ENCODE measurements at places on chromosomes 6 and 20.
A peak's percentile ranks its signal among the peaks of the same experiment; 100 is the strongest.

GRCh38 chr6:13624871-13625288, 9.7 kb downstream of the NOL7 start:
- DNase-seq = no peak

GRCh38 chr20:10832141-10832540, 158.3 kb upstream of the JAG1 start:
- DNase-seq = no peak

DNA sequence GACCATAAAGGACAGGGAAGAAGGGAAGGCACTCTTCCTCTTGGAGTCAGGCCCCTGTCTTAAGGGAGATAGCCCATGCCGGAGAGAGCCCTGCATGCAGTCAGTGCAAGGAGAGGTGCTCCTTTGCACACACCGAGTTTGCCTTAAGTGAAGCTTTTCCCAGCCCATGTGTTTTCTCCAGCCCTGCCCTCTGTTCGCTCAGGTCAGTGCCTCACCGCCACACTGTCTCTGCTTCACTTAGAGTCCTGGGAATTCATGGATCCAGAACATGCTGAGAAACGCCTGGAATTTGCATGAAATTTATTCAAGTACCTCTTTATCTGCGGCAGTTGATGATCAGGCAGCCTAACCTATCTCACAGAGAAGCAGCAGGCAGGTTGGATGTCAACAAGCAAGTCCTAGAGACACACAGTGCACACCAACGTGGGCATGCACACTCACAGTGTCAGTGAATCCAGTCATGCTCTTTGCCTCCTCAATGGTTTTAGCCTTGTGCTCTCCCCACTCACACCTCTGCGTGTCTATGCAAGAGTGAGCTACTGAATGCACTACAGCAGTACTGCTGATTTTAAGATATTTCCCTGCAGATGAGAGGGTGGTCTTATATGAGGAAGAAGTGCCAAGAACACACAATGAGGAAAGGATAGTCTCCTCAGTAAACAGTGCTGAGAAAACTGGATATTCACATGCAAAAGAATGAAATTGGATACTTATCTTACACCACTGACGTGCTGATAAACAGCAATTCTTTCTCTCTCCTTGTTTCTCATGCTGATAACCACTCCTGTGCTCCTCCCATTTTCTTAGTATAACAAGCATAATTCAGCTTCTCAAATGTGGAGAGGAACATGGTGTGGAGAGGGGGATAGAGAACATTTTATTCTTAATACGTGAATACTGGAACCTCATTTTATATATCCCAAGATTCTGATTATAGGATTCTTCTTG, 295.1 kb upstream of the CDYL start:
- DNase-seq = no peak

DNA sequence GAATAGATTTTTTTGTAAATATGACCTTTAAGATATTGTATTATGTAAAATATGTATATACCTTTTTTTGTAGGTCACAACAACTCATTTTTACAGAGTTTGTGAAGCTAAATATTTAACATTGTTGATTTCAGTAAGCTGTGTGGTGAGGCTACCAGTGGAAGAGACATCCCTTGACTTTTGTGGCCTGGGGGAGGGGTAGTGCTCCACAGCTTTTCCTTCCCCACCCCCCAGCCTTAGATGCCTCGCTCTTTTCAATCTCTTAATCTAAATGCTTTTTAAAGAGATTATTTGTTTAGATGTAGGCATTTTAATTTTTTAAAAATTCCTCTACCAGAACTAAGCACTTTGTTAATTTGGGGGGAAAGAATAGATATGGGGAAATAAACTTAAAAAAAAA, 130.9 kb downstream of the SULF2 start:
- DNase-seq = no peak

DNA sequence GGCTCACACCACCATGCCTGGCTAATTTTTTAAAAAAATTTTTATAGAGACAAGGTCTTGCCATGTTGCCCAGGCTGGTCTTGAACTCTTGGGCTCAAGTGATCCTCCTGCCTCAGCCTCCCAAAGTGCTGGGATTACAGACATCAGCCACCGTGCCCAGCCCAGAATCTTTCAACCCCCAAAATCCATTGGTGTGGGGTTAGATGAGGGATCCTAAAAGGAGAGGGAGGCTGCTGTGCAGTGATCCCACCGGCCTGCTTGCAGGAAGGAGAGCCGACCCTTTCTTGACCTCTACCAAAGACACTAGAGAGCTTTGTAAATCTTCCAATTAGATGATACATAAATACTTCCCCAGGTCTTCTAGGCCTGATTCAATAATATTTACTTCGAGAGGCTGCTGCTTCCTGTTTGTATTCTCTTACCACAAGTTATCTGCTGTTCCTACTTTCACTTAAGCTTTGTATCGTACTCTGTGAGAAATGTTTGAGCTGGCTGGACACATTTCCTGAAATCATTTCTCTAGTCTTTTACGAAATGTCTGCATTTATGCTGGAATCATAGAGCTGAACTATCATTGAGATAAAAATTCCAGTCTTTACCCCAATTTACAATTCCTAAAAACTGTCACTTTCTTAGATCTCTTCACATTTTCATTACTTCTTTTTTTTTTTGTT, 49.3 kb upstream of the IER3 start:
- no peak for DNase-seq

- no peak for DNase-seq
Measured at GRCh38 chr6:56062836-56063235, 184.5 kb downstream of the COL21A1 start.

- no peak for DNase-seq
Measured at GRCh38 chr20:49694450-49695071, 19.1 kb downstream of the B4GALT5 start.

GRCh38 chr20:19649041-19649440, 109.0 kb upstream of the RIN2 start:
- DNase-seq = no peak

DNA sequence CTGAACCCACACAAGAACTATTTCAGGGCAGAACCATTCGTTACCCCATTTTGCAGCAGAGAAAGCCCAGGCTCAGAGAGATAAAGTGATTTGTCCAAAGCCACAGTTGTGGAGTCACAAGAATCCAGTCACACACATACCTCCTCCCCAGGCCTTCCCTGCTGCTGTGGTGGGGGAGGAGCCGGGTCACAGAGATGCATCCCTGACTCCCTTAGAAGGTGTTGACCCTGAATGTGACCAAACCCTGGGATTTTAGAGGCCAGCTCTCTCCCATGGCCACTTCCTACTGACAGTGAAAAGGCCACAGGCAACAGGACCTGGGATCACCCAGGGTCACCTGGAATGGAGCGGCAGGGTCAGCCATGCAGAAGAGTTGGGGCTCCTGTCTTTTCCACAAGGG, 48.6 kb downstream of the CHMP4B start:
- no peak for DNase-seq

- DNase-seq = no peak
Measured at GRCh38 chr20:63159826-63160640, 55.9 kb downstream of the YTHDF1 start.

DNA sequence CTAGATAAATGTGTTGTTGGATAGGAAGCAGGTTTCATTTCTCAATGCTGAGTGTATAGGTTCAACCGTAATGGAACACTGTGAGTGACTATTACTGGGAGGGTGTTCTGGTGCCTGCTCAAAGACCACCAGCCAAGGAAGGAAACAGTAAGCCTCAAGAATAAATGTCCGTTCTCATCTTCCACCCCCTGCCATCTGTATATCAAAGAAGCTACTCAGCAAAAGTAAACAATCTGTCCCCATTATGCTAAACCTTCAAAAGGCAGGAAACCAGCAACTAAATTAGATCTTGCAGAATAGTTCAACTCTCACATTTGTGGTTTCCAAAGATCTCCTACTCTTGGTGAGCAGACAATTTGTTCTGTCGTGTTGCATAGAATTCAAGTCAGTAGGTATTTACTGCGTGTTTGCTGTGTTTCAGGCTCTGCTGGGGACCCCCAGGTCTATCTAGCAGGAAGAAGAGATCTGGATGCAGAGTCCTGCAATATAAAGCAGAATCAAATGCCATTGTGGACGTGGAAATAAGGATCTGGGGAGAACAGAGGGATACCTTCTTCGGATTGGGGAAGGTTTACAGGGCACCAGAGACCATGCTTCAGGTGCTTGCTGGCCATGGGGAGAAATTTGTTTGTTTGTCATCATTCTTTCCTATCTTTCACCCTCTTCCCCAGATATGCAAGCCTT, 87.3 kb downstream of the SCML4 start:
- no peak for DNase-seq

GRCh38 chr6:154399097-154399496, 42.5 kb upstream of the IPCEF1 start:
- no peak for DNase-seq

GRCh38 chr20:16415071-16416053, 157.9 kb downstream of the KIF16B start:
- no peak for DNase-seq

- DNase-seq = no peak
Measured at GRCh38 chr20:62208795-62209755, 11.0 kb downstream of the HRH3 start.

DNA sequence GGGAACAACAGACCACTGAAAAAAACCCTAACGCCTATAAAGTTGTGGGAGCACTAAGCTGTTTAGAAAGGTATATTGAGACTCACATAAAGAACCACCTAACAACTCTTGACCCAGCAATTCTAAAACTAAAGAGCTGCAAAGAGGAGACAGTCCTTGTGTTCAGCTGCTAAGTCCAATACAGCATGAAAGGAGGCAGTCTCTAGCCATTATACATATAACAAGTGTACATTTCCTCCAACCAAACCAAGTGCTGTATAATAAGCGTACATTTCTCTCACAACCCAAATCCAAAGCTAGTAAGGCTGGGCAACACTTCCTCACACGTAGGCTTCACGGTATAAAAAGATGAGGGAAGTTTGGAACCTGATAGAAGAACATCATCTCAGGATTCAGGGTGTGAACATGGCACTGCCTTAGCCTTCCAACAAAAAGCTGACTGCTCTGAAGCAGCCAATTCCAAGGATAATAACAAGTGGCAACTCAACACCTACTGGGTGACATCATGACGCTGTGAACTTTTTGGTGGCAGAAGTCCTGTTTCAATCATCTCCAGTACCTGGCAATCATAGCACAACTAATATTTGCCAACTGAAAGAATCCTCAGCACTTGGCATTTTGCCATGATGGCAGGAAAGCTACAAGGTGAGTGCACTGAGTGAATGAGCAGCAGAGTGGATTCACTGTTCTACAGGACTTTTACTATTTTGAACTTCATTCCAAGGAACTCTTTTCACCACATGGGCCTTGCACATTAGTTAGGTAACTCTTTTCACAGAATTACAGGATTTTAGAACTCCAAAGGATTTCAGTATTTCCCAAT, 16.6 kb downstream of the TBC1D20 start:
- no peak for DNase-seq

GRCh38 chr6:11129908-11130565, 18.5 kb upstream of the ERVFRD-1 start:
- no peak for DNase-seq

DNA sequence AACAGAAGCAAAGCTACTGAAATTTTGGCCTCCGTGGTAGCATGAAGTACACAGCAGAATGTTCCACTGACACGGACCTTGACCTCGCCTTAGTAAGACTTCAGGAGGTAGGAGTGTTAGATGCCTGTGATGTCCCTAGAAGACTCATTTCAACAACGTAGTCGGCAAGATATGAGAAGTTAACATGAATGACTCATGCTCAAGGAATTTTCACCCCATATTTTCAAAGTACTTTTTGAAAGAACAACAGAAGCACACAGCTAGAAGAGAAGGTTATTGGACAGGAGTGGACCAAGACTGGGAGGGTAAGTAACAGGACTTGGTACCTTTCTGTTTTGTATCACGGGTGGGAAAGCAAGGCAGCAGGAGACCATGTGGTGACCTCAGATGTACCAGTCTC, 78.0 kb downstream of the DZANK1 start:
- DNase-seq = no peak

DNA sequence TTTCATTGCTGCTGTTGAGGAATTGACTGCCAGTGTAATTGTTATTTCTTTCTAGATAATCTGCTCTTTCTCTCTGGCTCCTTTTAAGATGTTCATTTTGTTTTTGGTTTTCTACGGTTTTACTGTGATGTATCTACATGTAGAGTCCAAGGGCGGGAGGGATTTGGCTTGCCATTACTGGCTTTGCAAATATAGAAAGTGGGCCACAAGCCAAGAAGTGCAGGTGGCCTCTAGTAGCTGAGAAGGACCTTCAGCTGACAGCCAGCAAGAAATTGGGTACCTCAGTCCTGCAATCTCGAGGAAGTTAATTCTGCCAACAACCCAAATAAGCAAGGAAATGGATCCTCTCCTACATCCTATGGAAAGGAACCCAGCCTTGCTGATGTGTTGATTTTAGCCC, 42.8 kb upstream of the GLP1R start:
- no peak for DNase-seq

DNA sequence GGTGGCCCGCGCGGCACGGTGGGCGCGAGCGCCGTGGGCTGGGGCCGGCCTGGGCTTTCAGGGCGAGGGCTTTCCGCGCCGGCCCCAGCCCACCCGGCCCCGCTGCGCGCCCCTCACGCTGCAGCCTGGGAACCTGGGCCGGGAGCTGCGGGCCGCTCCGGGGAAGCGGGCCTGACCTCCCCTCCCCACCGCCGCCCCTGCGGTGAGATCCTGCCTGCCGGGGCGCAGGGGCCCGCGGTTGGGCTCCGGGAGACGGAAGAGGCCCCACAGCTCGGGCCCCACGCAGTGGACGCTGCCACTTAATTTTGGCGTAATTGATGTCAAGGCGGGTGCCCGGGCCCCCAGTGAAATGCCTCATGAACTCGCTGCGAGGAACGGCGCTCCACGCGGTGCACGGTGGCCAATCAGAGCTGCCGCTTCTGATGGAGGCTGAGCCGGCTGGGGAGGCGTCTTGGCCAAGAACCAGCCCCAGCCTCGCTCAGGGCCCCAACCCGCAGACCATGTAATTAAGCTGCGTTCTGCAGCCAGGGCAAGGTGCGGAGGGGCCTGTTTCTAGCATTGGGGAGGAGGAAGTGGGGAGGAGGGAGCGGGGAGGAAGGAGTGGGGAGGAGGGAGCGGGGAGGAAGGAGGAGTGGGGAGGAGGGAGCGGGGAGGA, 96.1 kb upstream of the BHLHE23 start:
- peak; percentile 64 for DNase-seq

DNA sequence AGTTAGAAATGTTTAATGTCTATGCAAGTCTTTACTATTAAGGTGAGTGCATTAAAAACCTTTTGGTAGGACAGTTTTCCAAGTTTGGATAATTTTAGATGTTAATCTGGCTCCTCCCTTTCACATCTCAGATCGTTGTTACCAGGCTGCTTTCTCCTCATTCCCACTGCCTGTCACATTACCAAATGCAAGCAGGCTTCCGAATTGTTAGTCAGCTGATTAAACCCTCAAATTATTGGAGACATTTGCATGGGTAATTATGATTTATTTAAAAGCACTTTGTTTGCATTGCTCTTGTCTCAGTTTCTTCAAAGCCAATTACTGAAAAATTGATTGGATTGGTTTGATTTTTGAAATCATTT, 816.5 kb downstream of the KIF16B start:
- DNase-seq = no peak

Data from stimulated activated CD4-positive, alpha-beta T cell treated with anti-CD3 and anti-CD28 coated beads, Interleukin-12 subunit alpha, Interleukin-12 subunit beta, amount 100 ng/mL, for 4 hours (primary cell).